ENCODE measurements at places on chromosomes 16 and 17. TPM values are rescaled to one million over a fixed set of nuclear protein-coding genes. Genes with fewer than 3 reads are reported as not detected.
A peak's percentile ranks its signal among the peaks of the same experiment; 100 is the strongest.

DNA sequence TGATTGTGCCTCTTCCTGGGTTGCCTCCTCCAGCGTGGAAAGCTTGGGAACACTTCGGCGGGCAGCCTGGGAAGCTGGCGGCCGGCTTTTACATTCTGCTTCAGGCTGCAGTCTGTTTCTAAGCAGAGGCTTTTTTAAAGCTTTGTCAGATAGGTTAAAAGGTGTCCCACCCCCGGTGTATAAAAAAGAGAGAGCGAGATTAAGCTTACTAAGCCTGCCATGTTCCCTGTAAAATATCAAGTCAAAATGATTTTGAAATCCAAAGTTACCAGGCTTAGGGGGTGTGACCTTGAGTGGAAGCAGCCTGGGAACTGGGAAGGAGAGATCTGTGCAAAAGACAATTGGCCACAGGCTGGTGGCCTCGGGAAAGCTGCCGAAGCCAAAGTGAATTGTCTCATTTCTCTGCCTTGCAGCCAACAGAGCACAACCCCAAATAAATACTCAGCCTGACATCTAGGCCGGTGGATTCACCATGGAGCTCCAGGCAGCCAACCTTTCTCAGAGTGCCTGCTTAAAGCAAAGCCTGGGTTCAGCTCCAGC, 254.5 kb downstream of the FTO start:
- no peak for ATAC-seq

DNA sequence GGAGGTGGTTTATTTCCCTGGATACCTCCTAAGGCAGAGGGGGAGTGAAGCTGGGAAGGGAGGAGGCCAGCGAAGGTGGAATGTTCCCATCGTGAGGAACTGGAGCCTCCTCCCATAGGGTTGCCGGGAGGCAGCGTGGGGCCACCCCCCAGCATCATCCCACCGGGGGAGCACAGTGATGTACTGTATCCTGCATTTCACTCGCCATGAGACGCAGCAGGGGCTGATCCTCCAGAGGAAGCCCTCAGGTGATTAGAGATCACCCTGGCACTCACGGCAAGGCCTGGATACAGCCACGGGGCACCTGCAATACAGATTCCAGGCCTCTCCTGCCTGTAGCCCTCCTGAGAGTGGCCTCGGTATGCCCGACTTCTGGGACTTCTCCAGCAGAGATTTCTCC, 25.5 kb upstream of the BEAN1 start:
- ATAC-seq = no peak

- ATAC-seq = no peak
Observed at GRCh38 chr17:48611681-48612455, 1.1 kb upstream of the HOXB7 start.

- ATAC-seq = peak; percentile 20
Observed at GRCh38 chr17:17582372-17582771, 9.1 kb downstream of the PEMT start.

GRCh38 chr17:47701608-47702007, 7.6 kb downstream of the TBKBP1 start:
- no peak for ATAC-seq

- ATAC-seq = no peak
Observed at GRCh38 chr16:81369888-81370504, 55.2 kb downstream of the GAN start.

- peak; percentile 98 for ATAC-seq
Observed at GRCh38 chr17:62892870-62893338, 73.1 kb upstream of the TANC2 start.

GRCh38 chr17:69525920-69526841, 111.7 kb downstream of the MAP2K6 start:
- ATAC-seq = peak; percentile 72

DNA sequence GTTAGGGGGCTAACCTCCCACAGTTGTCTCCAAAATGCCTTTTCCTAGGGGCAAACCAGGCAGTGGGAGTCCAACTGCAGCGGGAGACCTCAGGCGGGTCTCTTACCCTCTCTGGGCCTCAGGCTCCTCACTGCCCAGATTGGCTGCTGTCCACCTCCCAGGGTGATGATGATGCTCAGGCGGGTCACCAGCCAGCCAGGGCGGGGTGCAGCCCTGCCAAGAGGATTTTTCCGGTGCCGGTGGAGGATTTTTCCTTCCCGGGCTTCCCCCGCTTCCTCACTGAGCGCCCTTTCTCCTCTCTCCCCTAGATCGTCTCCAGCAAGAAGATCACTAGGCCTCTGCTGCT, 22.8 kb downstream of the CPNE2 start:
- ATAC-seq = no peak

DNA sequence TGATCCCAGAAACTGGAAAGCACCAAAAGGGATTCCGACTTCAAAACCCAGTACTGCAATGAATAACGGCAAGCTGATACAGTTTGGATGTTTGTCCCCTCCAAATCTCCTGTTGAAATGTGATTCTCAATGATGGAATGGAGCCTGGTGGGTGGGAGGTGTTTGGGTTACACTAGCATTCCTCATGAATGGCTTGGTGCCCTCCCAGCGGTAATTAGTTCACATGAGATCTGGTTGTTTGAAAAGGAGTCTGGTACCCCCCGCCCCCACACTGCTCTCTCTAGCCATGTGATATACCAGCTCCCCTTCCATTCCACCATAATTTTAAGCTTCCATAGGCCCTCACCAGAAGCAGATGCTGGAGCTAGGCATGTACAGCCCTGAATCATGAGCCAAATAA, 40.1 kb downstream of the RANBP10 start:
- ATAC-seq = no peak

DNA sequence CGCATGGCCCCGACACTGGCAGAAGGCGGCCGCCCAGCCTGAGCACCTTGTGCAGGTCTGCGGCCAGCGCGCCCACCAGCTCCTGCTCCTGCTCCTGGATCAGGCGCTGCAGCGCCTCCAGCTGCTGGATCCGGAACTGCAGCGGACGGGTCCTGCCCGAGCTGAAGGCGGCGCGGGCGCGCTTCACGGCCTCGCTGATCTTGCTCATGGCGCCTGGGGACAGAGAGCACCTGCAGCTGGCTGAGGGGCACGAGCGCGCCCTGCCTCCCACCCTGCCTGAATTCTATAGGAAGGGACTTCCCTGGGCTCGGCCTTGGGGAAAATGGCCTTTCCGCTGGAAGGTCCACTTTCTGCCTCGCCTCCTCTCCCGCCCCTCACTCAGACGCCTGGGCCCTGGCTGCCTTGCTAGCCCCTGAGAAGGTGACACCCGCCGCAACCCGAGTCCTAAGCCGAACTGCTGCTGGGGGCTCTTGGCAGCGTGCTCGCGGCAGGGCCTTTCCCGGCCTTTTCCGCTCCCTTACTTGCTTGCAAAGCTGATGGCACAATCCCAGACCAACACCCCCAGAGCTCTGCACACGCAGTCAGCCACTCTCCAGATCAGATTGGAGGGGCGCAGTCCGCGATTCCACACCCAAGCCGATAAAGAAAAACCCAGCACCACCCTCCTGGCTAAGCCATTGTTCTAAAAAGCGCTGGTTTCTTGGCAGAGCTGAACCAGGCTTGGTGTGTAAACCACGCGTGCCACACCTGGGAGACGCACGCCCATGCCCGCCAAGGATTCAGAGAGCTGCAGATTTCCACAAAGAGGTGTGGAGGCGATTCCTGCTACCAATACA, 3.0 kb downstream of the ALDH3A1 start:
- peak; percentile 74 for ATAC-seq

DNA sequence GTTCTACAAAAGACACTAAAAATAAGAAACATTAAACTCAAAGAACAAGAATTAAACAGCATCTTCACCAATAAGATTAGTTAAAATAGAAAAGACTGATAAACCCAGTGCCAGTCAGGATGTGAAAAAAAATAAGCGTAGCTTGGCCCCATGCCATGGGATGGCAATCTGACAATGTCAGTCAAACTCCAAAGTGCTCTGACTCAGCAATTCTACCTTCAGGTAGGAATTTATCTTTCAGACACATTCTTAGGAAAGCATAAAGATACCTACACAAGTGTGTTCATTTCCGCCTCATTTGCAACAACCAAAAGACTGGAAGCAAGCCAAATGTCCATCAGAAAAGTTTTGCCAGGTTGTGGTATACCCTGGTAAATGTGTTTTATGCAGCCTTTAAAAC, 9.1 kb upstream of the MPO start:
- no peak for ATAC-seq

DNA sequence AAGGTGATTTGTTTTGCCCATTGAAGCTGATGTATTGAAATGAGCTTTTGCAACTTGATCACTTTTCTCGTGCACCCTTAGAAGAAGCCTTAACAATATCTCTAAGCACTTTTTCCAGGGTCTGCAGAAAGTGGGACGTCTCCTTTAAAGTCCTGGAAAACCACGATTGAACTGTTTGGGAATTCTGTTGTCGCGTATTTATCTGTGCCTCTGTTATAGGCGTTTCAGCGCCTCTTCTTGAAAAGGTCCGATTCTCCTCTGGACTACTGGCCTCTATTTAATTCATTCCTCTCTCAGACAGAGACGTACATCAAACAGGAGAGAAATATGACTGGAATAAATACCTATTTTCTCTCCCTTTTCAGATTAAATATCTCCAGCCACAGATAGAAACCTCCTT, 262.4 kb upstream of the PSMD7 start:
- ATAC-seq = no peak

The G6PC1 gene
- not detected for total RNA-seq

The KRTAP2-2 gene
- not detected for total RNA-seq

The CCL7 gene
- total RNA-seq = not detected

The MYOCD gene
- total RNA-seq = 1.3 TPM

The MT4 gene
- 8.4 TPM for total RNA-seq

The ITGA3 gene
- 83.1 TPM for total RNA-seq

The RNF43 gene
- total RNA-seq = 7.4 TPM

The SERPINF2 gene
- total RNA-seq = 2.7 TPM

Data from esophagus mucosa (tissue), 1 donor.